Activated CD8-positive, alpha-beta T cell treated with anti-CD3 and anti-CD28 coated beads for 36 hours (primary cell): ENCODE measurements at places on chromosomes 2 and 18. TPM values are rescaled to one million over a fixed set of nuclear protein-coding genes. Genes with fewer than 3 reads are reported as not detected.

FAM237A gene
- not detected for total RNA-seq

DNA sequence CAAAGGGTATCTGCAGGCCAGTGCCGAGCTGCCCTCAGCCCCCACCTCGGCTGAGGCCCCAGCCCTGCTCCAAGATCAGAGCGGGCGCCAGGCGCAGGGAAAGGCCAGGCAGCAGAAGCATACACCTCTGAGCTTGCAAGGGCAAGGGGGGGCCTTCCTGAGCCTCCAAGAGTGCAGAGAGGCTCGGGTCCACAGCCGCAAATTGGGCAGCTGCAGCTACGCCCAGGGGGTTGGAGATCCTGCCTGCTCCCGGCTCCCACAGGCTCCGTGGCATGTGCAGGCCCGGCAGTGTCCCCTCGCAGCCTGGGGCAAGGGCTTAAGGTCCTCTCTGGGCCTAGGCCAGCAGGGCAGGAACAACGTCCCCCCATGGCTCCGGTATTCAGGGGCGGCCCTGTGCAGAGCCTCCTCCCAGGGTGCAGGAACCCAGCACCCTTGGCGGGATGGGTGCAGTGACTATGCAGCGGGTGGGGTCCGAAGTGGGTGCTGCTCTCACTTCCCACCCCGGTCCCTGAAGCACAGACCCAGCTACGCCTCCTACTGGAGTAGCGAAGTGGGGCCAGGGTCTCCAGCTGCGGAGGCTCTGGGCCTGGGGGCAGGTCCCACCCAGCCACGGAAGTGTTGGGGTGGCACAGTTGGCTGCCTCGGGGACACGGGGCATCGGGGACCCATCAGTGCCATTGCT, 120.2 kb upstream of the TMEFF2 start:
- DNase-seq = no peak

CYRIA gene
- 0.72 TPM for total RNA-seq

- DNase-seq = no peak
These were observed 653.4 kb upstream of the FSHR start for GRCh38 chr2:49807689-49808088.

SRD5A2 gene
- not detected for total RNA-seq

GRCh38 chr18:35497027-35497369, 762 bp downstream of the INO80C start:
- peak; percentile 32 for DNase-seq

- DNase-seq = no peak
These were observed 67.4 kb upstream of the ACVR1C start for GRCh38 chr2:157696036-157696435.

- DNase-seq = no peak
These were observed 14.4 kb downstream of the COPS9 start for GRCh38 chr2:240121675-240122074.

GRCh38 chr18:45320724-45321123, 294.6 kb upstream of the SLC14A2 start:
- no peak for DNase-seq

INHBB gene
- not detected for total RNA-seq

- no peak for DNase-seq
These were observed 187.6 kb upstream of the NRP2 start for GRCh38 chr2:205494537-205495235.

GRCh38 chr2:180322781-180323180, 315.7 kb upstream of the CWC22 start:
- DNase-seq = no peak

- no peak for DNase-seq
These were observed 26.5 kb downstream of the CYP26B1 start for GRCh38 chr2:72121153-72121552.

- peak; percentile 32 for DNase-seq
These were observed 3.6 kb downstream of the SCLY start for GRCh38 chr2:238064376-238064775.
